CD4-positive, alpha-beta T cell treated with Interleukin-17A for 4 hours (primary cell): ENCODE measurements at places on chromosomes 6 and 20.

DNA sequence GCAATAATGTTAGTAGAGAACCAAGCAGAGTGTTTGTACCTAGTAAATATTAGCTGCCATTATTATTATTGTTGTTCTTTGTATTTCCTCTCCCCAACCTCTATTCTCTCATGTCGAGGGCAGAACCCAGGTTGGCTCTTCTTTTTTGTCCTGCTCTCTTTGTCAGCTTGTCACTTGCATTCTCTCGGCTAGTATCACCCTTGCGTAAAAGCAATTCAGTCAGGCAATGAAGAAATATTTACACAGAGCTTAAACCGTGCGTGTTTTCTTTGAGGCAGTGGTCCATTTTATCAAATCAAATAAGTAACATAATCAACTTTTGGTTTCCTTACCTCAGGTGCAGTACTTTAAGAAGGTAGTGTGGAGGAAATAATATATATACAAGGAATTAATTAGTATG, 83.9 kb downstream of the TULP4 start:
- no peak for DNase-seq

DNA sequence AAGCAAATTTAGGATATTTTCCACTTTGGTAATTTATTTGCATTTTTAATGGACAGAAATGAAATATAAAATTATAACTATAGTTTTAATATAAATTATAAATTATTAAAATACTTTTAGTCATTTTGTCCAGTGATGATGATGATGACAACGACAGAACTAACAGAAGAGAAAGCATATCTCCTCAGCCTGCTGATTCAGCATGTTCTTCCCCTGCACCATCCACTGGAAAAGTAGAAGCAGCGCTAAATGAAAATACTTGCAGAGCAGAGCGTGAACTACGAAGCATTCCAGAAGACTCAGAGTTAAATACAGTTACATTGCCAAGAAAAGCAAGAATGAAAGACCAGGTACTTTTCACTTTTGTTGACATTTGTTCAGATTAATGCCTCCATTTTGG, 64.9 kb downstream of the SENP6 start:
- DNase-seq, result no peak

DNA sequence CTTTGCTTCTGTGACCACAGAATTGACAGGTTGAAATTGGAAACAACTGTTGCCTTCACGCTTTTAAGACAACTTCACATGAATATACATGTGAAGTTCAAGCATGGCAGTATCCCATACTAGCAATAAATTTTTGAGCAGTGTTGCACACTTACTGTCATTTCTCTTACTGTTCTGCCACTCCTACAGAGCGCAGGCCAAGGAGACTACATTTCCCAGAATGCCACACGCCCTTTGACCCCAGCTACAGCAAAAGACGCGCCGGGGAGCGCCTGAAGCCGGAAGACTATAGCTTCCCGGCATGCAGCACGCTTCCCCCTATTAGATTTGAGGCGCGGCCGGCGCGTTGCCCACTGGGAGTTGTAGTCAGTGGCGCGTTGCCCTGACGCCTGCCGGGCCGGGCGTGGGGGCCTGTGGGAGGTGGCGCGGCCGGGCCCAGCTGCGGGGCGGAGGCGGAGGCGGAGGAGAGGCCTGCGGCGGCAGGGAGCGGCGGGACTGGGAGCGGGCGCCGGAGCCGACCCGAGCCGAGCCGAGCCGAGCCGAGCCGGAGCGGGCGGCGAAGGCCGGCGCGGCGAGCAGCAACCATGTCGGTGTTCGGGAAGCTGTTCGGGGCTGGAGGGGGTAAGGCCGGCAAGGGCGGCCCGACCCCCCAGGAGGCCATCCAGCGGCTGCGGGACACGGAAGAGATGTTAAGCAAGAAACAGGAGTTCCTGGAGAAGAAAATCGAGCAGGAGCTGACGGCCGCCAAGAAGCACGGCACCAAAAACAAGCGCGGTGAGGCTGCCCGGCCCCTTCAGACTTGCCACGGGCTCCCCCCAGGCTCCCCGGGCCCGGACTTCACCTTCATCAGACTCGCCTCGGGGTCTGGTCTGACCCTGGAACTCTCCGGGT, at the start of gene CHMP4B:
Gene CHMP4B, plus strand, starts transcription at position 464 of the 891 bp plus-strand sequence. Its CDS starts 121 bp downstream, at position 585.
- DNase-seq, result peak; percentile 98

DNA sequence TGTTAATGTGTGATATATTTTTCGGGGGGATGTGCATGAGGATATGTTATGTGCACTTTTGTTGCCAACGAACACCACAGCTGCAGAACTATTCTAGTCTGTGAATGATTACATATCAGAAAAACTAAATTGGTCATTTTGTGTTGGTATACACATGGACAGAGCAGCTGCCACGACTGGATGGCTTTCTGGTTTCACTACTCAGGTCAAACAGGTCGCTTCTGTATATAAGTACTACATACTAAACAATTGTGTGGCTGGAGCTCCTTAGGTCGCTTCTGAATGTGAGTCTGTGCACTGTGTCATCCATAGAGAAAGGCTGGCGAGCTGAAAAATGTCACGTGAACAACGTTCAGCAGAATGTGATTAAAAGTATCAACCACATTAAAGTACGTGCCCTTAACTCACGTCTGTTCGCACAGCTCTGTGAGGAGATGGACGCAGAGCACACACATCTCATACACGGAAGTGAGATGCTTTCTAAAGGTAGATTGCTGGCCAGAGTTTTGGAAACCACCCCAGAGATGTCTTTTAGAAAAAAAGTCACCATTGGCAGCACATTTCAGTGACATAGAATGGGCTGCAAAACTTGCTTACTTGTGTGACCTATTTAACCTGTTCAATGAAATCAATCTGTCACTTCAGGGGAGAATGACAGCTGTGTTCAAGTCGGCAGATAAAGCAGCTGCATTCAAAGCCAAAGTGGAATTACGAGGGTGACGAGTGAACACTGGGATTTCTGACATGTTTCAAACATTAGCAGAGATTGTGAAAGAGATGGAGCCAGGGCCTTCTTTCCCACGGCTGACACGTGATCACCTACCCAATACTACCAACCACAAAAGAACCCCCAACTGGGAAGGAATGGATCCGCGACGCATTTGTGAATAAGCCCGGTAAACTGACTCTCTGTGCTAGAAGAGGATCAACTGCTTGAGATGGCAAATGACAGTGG, 176.6 kb downstream of the PDE10A start:
- DNase-seq, result no peak
